Suprapubic skin (tissue), 4 donors: ENCODE measurements at places on chromosomes 11 and 22. TPM values are rescaled to one million over a fixed set of nuclear protein-coding genes. Genes with fewer than 3 reads are reported as not detected.

- DNase-seq = no peak
Observed at GRCh38 chr11:94858012-94858705, 90.0 kb downstream of the AMOTL1 start.

DNA sequence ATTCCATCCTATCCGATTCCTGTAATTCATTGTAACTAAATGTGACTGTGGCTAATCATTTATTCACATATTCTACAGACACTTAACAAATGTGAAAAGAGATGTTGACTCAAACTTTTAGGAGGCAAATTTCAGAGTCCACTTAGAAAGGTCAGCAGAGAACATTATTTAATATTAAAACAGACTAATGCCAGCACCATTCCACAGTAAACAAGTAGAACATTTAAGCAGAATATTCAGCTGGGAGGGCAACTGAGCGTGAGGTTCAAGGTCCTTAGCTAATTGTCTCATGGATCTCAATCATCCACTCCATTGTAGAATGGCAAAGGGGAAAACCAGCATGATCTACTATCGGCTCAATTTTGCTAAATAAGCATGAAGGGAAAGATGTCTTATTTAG, 5.1 kb upstream of the SLC5A12 start:
- no peak for DNase-seq

DNA sequence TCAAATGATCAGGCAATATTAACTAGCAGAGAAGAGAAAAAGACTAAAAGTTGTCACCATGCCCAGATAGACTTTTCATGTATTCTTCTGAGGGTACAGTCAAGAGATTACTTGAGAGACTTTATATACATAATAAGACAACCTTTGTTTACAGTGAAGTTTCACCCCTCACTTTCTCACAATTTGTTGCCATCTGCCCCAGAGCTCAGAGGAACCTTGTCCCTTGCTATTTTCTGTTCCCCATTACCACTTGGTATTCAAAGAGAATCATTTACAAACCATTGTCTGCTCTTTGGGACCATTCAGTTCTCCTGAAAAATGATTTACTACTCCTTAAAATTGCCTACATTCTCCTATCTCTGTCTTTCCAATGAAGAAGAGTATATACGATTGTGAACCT, 544.6 kb downstream of the CNTN5 start:
- DNase-seq = no peak

DNA sequence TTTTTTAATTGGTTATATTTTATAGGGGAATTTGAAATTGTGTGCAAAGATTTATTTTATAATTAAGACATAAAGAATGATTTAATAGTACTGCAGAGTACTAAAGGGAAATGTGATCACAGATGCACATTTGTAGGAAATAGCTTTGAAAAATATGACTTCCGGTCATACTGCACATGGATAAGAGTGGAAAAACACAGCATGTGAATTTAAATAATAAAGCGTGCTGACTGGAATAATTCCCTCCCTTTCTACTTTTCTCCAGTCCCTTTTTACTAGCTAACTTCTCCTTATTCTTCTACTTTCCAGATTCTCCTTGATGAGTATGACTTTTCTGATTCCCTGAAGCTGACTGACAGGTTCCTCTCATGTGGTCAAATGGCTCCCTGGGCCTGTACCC, 238.4 kb upstream of the CTSC start:
- no peak for DNase-seq

GRCh38 chr11:128491195-128491936, 96.0 kb downstream of the ETS1 start:
- DNase-seq = no peak

- DNase-seq = no peak
Observed at GRCh38 chr11:74282421-74282820, 29.0 kb downstream of the P4HA3 start.

GRCh38 chr11:39374963-39375698, 2084.3 kb downstream of the LRRC4C start:
- no peak for DNase-seq

- DNase-seq = no peak
Observed at GRCh38 chr11:66542362-66542761, 3.5 kb downstream of the ZDHHC24 start.

DNA sequence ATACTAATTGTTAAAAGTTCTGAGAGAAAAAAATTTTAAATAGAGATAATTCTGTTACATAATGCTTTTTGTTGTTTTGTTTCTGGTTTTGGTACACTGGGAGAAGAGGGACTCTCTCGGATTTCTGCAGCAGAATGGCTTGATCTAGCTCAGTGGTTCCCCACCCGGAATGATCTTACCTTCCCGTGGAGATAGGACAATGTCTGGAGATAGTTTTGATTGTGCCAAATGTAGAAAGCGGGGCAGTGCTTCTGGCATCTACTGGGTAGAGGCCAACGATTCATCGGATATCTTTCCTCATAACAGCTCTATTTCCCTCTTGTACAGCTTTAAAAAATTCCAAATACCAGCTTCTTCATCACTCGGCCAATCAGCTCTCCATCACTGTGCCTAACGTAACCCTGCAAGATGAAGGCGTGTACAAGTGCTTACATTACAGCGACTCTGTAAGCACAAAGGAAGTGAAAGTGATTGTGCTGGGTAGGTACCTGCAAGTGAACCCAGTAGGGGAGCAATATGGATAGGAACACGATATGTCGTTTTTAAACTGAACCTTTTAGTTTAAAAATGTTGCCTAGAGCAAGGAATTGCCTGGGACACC, 13.2 kb downstream of the CRTAM start:
- DNase-seq = no peak

Gene GAS2
- total RNA-seq = 1.2 TPM

DNA sequence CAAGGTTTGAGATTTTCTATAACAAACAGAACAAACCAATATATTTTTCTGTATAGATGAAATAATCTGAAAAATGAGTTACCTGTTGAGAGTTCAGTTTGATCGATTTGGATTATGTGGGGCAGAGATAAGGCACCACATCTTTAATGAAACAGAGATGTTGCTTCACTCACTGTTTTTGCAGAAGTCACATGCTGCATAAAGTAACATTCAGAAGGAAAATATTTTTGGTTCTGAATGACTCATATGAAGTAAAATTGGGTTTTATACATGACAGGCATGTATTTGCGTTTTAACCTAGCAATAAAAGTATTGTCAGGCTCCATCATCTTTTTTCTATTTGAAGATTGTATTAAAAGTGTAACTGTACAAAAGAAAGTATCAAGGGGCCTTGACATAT, 77.8 kb downstream of the BBOX1 start:
- DNase-seq = no peak

DNA sequence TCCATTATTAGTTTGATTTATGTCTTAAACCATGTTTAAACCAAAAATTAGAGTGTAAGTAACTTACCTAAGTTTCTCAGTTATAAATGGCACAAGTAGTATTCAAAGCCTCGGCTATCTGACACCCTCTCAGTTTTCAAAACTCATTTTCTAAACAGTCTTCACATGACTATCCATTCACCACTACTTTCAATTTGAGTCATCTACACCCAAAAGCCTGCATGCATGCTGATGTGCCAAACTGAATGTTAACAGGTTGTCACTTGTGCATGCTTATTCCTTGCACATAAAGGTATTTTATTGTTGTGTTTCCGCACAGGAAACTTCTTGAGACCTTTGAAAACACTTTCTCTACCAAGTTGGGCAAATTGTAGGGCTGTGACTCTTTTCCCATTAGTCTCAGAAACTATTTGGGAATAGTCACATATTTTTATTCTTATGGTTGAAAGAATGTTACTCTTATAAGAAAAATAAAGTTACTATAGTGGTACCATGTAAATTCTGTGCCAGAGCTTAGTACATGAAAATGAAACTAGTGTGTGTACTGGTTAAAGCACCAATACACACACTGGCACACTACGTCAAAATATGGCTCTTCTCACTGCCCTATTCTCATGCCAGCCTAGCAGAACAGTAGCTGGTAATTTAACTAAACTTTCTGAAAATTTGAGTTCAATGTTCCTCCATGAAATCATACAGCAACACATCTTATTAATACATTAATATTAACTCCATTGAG, 2.2 kb upstream of the OR51E2 start:
- no peak for DNase-seq

GRCh38 chr11:47220401-47220821, 5.6 kb downstream of the DDB2 start:
- DNase-seq = no peak

Gene ART5
- total RNA-seq = not detected

DNA sequence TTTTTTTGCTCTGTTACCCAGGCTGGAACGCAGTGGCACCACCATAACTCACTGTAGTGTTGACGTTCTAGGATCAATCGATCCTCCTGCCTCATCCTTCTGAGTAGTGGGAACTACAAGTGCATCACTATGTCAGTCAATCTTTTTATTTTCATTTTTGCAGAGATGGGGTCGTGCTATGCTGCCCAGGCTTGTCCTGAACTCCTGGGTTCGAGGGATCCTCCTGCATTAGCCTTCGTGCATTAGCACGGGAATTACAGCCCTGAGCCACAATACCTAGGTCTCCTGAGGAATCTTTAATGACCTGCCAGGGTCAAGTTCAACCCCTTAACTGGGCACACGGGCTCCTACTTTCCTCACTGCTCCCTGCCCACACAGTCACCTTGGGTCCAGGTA, 4.4 kb downstream of the APOL3 start:
- DNase-seq = no peak

GRCh38 chr22:36979016-36979910, 40.0 kb downstream of the TST start:
- no peak for DNase-seq

Gene ZNRD2
- 70.3 TPM for total RNA-seq

Gene HPS5
- total RNA-seq = 26.5 TPM

- peak; percentile 73 for DNase-seq
Observed at GRCh38 chr22:25354456-25354855, 135.0 kb downstream of the CRYBB2 start.

DNA sequence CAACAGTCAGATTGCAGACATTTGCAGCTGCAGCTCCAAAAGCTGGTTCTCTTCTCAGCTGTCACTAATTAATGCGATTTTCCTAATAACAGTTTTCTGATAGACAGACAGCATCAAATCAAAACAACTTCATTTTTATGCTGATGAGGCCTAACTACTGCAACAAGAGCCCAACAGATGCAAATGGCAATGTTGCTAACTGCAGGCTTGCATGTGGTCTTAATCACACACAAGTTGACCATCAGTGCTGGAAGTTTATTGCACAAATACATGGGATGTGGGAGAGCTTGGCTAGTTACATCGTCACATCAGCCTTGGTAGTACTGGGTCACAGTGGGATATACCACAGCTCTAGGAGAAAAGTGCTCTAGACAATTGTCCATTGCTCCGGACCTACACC, 99.2 kb downstream of the SPON1 start:
- DNase-seq = no peak

DNA sequence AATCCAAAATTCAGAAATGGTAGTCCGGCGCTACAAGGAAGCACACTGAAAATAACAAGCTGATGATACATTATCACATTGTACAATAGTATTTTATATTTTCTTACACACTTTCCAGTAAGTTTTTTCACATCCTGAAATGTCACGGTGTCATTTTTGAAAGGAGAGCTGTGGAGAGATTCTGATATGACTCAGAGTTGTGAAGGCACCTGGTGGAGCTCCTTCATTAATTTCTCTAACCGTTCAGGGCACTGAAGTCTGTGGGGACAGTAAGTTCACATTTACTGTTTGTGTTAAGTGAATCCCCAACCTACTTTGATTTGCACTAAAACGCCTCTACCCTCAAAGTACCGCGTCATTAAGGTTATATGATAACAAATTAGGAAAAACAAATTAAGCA, 13.3 kb downstream of the LDHAL6A start:
- DNase-seq = no peak

Gene CYP2D6
- total RNA-seq = 2.3 TPM

Gene TSPAN32
- total RNA-seq = not detected

Gene CDCA5
- total RNA-seq = 0.91 TPM

GRCh38 chr22:29128891-29129807, 56.3 kb downstream of the KREMEN1 start:
- DNase-seq = no peak

Gene CRACR2B
- total RNA-seq = 35.5 TPM
